ENCODE measurements at places on chromosomes 3 and 15.
A peak's percentile ranks its signal among the peaks of the same experiment; 100 is the strongest.

DNA sequence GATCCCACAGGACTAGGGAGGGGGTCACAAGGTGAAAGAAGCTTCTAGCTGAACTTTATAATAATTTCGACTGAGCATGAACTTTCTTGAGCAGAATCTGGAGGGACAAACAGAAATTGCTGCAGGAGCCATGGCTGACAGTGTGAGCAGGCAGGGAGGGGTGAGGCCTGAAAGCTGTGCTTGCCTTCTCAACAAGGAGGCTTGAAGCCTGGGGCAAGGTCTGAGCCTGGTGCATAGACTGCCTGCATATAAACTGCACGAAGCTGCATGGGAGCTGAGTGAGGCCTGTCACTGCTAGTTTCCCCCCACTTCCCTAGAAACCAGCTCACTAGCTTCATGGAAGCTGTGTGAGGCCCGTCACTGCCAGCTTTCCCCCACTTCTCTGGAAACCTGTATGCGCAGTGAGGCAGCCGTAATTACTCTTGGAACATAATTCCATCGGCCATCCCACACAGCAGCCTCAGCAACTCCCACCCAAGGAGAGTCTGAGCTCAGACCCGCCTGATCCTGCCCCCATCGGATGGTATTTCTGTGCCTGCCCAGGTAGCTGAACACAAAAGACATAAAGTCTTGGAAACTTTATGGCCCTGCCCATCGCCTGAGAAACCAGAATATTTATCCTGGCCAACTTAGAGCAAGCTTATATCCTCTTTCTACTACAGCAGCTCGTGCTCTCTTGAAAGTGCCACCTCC lies 136.5 kb downstream of the PLCH1 start:
- DNase-seq = no peak

DNA sequence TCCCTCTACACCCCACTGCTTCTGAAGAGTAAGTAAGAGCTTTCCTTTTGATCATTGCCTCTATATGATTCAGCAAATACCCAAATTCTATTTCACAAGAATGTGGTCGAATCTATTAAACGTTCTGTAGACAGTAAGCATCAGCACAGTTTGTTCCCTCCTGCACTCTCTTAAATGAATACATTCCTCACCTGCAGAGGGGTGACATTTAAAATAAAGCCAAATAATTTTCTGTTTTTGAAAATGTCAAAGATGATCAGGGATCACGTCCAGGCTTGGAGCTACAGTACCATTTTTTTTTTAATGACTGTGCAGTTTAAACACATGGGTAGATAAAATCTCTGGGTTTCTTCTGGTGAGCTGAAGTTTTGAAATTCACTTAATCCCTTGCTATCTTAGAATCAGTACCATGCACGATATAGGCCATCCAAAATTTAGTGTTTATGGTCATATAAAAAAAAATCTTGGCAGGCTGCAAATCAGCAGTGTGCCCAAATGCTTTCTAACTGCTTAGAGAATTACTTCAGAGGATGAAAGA lies 12.8 kb downstream of the PYDC2 start:
- no peak for DNase-seq

DNA sequence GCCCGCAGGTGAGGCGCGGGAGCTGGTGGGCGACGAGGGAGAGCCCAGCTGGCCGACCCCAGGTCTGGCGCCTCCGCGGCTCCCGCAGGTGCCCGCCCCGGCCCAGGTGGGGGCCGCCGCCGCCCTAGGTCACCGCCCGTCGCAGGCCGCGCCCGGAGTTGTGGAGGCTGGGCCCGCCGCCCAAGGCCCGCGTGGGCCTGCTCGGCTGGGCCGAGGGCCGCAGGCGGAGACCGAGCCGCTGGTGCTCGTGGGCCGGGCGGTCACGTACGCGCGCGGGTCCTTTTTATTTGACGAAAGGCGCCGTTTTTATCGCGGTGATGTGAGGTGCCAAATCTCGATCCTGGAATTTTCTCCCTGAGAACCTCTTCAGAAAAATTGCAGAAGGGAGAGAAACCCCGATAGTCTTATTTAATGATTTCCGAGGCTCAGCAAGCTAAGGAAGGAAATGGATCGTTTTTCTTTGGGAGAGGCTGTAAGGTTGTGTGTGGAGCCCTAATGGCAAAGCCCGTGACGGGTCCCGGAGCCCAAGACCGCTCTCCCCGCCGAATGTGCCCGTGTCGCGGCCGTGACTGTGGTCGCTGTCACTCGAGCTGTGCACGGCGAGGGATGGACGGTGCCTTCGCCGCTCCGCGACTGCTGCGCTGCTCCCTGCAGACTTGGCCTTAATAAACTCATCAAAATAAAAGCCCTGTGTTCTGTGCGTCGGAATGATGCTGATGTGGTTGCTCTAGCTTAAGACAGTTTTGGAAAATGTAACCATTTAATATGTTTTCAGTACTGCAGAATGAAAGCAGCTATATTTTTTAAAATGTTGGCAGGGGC lies 612 bp downstream of the APPL1 start:
- no peak for DNase-seq

DNA sequence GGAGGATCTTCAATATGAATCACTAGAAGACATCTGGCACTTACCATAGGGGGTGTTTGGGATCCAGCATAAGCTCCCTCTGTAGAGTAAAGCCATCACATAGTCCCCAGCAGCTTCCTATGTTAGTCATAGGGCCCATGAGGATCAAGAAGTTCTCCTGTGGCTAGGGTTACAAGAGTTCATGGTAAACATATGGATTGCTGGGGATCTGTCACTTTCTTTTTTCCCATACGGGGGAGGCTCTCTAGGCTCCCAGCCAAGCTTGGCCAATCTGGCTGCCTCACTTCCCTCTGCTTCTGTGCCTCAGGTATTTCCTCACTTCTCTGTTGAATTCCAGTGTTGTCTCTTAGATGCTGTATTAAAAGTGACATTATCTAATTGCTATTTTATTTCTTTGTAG lies 597.9 kb downstream of the PDCD6IP start:
- DNase-seq = no peak

DNA sequence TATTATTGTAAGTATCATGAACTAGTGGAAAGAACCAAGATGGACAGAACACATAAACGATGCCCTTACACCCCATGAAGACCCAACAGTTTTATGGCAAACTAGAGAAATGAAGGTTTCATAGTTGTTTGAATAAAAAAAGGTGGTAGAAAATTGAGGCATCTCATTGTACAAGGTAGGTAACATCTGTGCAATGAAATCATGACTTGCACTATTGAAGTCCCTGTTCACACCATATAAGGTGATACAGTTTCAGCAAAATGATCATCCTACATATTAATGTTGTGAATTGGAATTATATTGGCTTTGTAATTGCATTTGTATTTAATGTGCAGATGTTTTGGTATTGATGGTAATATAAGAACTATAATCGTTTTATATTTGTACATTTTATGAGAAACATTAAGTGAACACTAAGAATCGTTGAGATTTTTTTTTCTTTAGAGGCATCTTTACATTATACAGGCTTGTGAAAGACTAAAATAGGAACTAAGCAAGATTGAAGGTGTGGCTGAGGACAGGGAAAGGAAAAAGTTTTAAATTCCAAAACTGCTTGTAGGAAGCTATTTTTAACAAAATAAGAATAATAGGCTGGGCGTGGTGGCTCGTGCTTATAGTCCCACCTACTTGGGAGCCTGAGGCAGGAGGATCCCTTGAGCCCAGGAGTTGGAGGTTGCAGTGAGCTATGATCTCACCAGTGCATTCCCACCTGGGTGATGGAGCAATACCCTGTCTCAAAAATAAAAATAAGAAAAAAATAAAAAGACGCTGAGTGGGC lies 48.5 kb downstream of the CGNL1 start:
- DNase-seq = no peak

DNA sequence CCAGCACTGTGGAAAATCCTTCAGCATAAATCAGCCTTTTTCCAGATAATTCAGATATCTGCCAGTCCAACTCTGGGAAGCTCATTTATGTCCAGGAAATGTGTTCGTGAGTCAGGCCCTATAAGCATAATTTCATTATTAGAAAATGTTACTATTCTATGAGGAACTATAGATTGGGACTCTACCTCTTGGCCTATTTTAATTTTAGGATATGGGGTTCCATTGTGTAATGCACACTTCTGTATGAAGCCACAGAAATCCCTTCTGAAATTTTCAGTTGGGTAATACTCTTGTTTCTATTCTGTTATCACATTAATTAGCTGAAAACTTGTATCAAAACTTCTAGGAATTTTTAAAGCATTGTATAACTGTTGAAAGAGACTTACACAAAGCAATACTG lies 43.9 kb upstream of the IL12A start:
- no peak for DNase-seq

- DNase-seq = no peak
These were observed 71.9 kb downstream of the ARHGEF26 start for GRCh38 chr3:154193000-154193615.

- DNase-seq = no peak
These were observed 101.1 kb upstream of the THRB start for GRCh38 chr3:24595796-24596195.

GRCh38 chr3:38138349-38139190 lies at the start of gene MYD88:
TSS of gene MYD88 (plus strand) at chr3:38138661. CDS start at chr3:38138701, 40 bp downstream.
- peak; percentile 62 for DNase-seq

DNA sequence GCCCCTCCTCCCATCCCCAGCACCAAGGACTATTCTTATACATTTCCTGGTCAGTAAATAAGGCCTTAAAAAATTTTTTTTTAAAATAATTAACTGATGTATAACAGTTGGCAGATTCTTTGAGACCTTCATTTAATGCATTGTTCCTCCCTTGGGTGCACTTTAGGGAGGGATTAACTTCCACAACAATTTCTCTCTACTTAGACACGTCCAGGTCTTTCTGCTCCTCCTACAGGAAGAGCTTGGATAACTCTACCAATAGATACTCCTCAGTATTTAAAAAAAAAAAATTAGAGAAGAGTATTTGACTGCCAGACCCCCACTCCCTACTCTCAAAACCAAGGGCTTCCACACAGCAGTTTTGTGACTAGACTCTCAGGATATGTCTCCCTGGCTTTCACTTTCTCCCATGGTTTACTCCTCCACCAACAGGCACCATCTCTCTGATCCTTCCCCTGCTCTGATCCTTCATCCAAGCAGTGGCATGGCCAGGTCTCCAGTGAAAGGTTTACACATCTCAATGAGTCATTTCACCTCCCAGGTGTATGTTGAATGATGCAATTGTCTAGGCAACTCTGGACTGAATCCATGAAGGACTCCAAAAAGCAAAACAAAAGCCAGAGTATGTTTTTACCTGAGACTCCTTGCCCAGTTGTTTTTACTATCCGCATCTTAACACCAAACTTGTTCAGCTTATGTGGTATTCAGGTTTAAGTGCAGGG lies 7.4 kb downstream of the ZIC4 start:
- no peak for DNase-seq

GRCh38 chr15:31347067-31347975 lies 20.7 kb downstream of the KLF13 start:
- no peak for DNase-seq

DNA sequence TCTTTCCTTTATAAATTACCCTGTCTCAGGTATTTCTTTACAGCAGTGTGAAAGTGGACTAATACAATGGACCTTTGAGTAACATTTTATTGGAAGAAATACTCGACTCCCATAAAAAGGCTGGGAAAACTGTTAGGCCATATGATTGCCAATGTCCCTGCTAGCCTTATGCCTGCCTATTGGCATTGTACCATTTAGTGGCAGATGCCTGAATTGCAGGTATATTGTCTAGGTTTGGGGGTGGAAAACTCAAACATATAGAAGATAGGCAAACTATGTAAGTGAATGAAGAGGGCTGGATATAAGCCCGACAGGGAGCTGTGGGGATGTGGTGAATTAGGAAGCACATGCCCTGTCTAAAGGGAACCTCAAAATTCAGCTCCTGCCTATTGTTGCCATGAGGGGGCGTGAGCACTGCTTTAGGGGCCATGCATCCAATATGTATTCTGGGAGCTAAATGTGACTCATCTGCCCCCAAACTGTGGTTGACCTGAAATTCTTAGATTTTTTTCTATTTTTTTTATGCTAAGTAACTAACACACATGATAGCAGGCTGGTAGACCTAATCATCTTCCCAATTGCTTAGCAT lies 65.2 kb upstream of the TRA2B start:
- no peak for DNase-seq

- DNase-seq = no peak
These were observed 128.0 kb downstream of the BBX start for GRCh38 chr3:107650788-107651187.

- DNase-seq = no peak
These were observed 126.9 kb upstream of the MEF2A start for GRCh38 chr15:99438691-99439523.

DNA sequence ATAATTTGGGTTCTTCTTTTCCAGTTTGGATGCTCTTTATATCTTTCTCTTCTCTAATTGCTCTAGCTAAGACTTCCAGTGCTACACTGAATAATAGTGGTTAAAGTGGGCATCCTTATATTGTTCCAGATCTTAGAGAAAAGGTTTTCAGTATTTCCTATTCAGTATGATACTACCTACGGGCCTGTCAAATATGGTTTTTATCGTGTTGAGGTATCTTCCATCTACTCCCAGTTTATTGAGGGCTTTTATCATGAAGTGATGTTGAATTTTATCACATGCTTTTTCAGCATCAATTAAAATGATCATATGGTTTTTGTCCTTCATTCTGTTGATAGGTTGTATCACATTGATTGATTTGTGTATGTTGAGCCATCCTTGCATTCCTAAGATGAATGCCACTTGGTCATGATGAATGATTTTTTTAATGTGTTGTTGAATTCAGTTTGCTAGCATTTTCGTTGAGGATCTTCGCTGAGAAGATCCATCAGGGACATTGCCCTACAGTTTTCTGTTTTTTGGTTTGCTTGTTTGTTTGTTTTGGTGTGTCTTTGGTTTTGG lies 3.0 kb upstream of the LRRC34 start:
- DNase-seq = no peak

- no peak for DNase-seq
These were observed 12.5 kb upstream of the ISL2 start for GRCh38 chr15:76324066-76324465.

DNA sequence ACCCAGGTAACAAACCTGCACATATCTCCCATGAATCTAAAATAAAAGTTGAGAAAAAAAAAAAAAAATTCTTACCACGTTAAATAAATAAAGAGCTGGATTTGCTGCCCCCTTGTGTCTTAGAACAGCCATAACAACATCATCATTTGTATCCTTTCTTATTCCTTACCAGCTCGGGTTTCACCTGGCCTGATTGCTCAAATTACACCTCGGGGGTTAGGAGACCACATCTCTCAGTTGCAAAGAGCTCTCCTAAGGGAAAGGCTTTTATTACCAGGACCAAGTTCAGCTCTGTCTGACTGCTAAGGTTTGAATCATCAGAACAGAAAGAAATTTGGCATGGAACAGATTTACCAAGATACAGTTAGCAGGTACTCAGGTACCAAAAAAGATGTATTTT lies 25.8 kb upstream of the RPL39L start:
- DNase-seq = no peak

DNA sequence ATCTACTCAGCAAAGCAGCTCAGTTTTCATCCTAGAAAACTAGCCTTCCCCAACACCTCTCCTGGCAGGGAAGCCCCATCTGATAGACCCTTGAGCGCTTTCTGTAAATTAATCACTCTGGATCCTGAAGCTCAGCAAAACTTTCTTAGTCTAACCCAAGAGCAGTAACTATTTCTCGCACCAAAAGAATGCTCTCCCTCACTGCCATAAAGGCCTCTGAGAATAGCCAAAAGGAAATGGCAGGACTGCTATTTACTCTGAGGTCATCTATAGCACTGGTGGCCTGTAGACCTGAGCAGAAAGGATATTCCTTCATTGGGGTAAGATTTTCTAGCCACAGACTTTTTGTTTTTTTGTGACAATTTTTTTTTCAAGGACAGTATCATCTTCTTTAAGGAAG lies 345.8 kb upstream of the ADAMTS9 start:
- DNase-seq = no peak
